WTC11 (cell line): ENCODE measurements at places on chromosomes 7 and 10.

DNA sequence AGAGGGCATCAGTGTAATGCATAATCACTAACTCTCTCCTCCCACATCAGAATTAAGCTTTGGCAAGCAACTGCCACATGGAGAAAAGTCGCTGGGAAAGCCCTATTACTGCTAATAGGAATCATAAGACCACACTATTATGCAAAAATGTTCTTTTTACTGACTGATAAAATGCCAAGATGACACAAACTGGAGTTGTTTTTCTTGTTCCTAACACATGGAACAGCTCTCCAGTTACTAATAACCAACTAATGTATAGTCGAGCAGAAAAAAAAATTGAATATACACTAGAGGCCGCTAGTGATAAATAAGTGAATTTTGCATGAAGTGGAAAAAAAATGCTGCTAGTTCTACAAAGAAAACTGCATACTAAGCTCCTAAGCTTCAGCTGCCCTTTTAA is 165.6 kb downstream of the TPK1 start:
- DNase-seq: no peak

DNA sequence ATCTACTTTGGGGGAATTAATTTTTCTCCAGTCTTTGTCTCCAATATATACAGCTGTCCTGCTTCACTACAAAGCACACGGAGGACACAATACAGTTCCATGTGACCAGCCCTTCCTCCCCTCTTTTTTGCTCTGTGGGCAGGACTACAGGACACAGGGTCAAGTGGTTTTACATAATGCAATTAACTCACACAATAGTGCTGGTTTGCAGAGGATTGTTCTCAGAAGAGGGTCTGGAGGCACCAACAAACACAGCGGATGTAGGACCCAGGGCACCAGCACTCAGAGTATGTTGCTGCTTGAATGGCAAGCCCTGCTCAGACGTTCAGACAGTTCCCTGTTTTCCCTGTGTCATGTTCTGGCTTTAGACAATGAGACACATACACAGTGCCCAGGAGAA is 52.0 kb upstream of the NPTX2 start:
- no peak for DNase-seq

GRCh38 chr7:149735779-149736477 is 37.5 kb downstream of the ZNF467 start:
- no peak for DNase-seq

GRCh38 chr10:90919683-90920574 is 958 bp downstream of the ANKRD1 start:
- no peak for DNase-seq

DNA sequence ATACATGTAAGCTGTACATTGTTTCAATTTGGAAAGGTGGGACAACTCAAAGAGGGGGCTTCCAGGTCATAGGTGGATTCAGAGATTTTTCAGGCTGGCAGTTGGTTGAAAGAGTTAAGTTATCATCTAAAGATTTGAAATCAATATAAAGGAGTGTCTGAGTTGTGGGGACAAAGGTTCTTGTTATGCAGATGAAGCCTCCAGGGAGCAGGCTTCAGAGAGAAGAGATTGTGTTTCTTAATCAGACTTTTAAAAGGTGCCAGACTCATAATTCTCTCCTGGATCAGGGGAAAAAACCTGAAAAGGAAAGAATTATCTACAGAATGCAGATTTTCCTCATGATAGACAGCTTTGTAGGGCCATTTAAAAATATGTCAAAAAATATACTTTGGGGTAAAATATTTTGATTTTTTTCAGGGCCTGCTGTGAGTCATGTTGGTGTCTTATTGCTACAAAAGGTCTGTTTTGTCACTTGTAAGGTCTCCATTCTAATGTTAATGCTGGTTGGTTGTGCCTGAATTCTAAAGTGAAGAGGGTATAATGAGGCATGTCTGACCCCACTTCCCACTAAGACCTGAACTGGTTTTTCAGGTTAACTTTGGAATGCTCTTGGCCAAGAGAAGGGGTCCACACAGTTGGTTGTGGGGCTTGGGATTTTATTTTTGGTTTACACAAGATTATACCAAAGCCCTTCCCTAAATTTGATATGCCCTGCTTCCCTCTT is 52.7 kb upstream of the PRSS1 start:
- no peak for DNase-seq

DNA sequence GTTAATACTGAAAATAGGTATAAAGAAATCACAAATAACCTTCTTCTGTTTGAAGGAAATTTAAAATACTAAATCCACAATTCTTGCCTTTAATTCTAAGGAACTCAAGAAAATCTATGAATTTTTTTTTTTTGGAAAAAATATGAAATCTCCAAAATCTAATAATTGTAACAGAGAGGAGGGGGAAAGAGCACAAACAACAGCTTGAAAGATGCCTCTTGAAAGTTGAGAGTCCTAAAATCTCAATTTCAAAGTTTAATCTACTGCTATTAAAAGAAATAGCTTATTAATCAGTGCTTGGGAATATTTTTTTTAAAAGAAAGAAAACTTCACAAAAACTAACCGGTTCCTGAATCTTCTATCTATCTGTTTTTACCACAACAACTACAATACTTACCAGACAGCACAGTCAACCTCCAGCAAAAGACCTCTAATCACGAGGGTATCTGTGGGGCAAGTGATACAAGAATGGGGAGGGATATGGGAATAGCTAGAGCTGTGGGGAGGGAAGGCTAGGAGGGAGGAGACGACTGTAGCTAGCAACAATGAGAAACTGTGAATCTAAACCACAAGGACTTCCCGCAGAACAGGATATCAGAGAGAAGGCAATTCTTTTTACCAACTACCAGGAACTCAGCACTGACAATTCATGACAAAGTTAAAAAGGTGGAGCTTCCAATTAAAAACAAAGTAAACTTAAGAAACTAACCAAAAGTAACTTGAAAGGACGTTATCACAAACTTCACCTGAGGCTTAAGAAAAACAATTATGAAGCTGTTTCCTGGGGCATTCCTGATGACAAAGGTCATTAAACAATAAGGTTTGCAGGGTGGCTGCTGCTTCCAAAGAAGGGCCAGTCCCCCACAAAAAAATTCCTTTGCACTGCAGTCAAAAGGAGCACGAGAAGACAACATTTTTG is at the start of gene USP54:
Gene USP54, minus strand, starts transcription at position 462 of the 919 bp plus-strand sequence. CDS start 15,684 bp downstream, outside the sequence.
- DNase-seq: no peak

DNA sequence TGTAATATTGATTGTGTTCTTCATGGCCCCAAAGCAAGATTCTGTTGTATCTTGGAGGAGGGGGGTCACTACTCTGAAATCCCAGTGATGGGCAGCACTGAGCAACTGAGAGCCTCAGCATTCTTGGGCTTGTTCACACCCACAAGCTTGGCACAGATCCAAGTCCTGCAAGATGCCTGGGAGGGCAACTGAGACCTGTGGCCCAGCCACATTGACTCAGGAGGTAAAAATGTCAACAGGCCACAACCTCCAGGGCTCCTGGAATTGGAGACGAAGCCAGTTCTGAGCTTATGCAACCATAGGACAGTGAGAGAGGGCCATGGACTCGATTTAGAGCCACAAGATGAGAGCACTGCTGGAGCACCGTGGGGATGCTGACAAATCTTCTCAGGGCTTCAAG is 3.1 kb upstream of the DOCK1 start:
- DNase-seq: no peak

DNA sequence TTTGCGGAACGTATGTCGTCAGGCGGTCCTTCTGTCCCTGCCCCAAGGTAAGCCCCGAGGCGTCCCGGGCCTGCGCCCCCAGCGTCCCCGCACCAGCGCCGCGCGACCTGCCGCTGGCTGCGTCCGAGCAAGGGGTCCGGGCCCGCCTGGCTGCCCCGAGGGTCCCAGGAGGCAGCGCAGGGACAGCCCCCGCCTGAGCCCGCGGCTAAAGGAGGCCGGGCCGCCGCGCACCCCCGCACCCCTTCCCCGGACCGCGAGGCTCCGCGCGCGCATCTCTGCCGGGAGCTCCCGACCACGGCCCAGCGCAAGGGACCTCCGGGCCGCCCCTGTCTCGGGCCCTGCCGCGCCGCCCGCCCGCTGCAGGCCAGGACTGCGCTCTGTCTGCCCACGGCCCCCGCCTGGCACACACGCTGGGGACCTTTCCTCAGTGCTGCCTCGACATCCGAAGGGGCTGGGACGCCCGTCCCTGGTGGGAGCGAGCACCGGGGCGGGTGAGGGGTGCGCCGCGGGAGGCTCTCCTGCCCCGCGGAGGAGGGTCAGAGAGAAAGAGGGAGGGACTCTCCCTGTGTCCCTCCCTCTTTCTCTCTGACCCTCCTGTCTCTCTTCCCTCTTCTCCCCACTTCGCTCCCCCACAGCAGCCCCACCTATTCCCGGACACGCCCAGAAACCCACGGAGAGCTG is 25.0 kb downstream of the SHH start:
- DNase-seq: no peak

GRCh38 chr7:115368998-115369397 is 447.1 kb downstream of the MDFIC start:
- no peak for DNase-seq

DNA sequence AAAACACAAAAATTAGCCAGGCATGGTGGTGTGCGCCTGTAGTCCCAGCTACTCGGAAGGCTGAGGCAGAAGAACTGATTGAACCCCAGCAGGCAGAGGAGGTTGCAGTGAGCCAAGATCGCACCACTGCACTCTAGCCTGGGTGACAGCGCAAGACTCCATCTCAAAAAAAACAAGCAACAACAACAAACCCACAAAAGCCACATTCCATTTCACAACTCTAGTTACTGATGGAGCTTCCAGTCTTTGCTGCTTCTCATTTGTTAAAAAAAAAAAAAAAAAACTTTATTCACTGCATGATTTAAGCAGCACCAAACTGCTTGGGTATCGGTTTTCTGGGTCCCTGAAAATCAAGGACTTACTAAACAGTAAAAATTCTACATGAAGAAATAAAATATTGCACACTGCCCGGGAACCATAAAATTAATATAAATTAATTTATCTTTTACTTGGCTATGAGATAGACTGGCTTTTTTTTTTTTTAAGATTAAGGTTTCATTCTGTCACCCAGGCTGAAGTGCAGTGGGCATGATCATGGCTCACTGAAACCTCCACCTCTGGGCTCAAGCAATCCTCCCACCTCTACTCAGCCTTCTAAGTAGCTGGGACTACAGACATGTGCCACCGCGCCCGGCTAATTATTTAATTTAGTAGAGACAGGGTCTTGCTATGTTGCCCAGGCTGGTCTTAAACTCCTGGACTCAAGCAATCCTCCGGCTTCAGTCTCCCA is 42.0 kb downstream of the SRPK2 start:
- DNase-seq: no peak

DNA sequence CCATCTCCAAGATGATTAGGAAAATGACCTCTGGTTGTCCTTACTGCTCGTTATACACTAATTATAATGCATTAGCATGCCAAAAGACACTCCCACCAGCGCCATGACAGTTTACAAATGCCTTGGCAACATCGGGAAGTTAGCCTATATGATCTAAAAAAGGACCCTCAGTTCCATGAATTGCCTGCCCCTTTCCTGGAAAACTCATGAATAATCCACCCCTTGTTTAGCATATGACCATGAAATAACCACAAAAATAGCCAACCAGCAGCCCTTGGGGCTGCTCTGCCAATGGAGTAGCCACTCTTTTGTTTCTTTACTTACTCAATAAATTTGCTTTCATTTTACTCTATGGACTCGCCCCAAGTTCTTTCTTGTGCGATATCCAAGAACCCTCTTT is 41.6 kb upstream of the KCNMA1 start:
- no peak for DNase-seq

GRCh38 chr10:85642421-85643170 is 724.0 kb downstream of the GRID1 start:
- DNase-seq: no peak

GRCh38 chr7:128304212-128304611 is 39.5 kb downstream of the RBM28 start:
- no peak for DNase-seq

GRCh38 chr7:130384371-130384801 is 4.1 kb downstream of the CPA1 start:
- no peak for DNase-seq

GRCh38 chr10:72930276-72930675 is 24.3 kb downstream of the PLA2G12B start:
- DNase-seq: no peak

DNA sequence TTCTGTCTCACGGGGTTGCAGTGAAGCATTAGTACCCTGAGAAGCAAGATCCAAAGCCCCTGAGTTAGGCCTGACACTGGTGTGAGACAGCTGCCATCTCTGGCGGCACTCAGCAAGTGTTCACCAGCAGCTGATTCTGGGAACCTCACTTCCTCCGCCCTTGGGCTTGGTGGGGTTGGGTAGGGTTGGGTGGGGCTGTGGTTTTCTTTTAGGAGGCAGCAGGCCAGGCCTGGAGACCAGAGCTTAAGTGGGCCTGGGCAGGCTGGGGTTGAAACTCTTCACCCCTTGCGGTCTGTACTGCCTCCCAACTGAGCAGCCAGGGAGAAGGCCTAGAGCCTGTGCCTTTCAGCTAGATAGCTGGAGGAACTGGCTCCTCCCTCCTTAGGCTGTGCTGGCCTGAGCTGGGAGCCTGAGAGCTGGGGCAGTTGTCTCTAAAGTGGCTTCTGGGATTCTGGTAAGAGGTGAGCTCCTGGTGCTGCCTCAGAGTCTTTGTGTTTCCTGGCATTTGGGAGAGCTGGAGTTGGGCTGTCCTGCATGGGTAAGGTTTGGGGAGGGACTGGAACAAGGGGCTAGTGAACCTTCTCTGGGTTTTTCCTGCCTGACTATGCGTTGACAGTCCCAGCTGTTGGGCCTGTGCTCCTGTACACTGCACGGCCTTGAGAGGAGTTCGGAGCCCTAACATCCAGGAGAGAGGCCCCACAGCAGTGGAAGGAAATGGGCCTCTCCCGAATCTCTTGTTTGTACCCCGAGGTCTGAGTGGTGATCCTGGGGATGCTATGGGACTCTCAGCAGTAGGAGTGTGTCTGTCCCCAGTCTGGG is 5.1 kb downstream of the TSPAN14 start:
- peak; percentile 30 for DNase-seq

GRCh38 chr7:39560408-39560807 is 5.8 kb upstream of the YAE1 start:
- no peak for DNase-seq

- DNase-seq: peak; percentile 44
Measured at GRCh38 chr7:70807650-70808049, 324.3 kb upstream of the GALNT17 start.

- no peak for DNase-seq
Measured at GRCh38 chr10:59125666-59126065, 50.8 kb upstream of the PHYHIPL start.

DNA sequence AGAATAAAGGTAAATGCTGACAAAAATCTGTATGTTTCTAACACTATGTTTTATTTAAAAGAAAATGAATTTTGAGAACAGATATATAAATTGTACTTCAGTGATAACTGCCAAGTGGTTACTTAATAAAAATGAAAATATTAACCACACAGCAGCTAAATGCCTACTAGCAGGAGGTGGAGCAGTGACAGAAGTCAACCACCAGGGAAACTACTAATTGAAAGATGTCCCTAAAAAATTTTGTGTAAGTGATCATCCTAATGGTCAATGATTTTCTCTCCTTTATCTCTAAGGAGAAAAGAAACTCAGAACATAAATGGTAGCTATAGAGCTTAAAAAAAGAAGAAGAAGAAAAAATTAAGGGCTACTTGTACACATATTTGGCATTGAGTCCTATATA is 22.9 kb downstream of the WNT16 start:
- DNase-seq: no peak

- DNase-seq: no peak
Measured at GRCh38 chr7:137609500-137609899, 237.3 kb downstream of the DGKI start.
